Stimulated activated CD4-positive, alpha-beta T cell treated with anti-CD3 and anti-CD28 coated beads, Interleukin-12 subunit alpha, Interleukin-12 subunit beta, amount 100 ng/mL, for 24 hours (primary cell): ENCODE measurements at places on chromosomes 2 and 18.

DNA sequence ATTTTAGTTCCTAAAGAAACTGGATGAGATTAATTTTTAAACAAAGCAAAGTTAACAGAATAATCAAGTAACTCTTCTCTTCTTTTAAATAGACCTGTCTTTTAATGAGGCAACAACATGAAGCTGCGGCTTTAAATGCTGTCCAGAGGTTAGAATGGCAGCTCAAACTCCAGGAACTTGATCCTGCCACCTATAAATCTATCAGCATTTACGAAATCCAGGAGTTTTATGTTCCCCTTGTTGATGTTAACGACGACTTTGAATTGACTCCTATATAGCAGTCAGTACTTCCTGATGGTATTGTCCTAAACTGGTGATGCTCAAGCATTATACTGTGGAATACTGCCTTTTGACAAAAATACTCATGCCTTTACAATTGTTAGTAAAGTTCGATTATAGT lies 53.7 kb upstream of the TWSG1 start:
- DNase-seq = no peak

DNA sequence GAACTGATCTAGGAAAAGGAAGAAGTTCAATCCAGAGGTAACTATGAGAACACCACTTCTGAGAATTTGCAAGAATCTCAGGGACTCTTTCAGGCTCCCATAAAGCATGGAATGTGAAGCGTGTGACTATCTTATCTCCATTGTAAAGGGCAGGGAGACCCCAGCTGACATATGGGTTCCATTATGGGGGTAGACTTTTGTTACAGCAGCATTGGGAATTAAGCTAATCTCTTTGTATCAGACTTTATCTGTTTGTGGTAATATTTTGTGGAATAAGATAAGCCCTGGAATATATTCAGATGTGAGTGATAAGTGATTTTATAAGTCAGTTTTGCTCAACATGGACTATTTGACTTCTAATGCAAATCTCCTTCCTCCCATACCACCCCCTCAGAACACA lies 468.3 kb downstream of the MEIS1 start:
- DNase-seq = no peak

DNA sequence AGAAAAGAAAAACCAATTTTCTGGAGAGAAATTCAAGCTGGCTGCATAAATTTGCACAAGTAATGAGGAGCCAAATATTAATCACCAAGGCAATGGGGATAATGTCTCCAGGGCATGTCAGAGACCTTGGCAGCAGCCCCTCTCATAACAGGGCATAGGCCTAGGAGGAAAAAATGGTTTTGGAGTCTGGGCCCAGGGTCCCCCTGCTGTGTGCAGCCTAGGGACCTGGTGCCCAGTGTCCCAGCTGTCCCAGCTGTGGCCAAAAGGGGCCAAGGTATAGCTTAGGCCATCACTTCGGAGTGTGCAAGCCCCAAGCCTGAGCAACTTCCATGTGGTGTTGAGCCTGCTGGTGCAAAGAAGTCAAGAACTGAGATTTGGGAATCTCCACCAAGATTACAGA lies 57.1 kb downstream of the SCN7A start:
- no peak for DNase-seq

DNA sequence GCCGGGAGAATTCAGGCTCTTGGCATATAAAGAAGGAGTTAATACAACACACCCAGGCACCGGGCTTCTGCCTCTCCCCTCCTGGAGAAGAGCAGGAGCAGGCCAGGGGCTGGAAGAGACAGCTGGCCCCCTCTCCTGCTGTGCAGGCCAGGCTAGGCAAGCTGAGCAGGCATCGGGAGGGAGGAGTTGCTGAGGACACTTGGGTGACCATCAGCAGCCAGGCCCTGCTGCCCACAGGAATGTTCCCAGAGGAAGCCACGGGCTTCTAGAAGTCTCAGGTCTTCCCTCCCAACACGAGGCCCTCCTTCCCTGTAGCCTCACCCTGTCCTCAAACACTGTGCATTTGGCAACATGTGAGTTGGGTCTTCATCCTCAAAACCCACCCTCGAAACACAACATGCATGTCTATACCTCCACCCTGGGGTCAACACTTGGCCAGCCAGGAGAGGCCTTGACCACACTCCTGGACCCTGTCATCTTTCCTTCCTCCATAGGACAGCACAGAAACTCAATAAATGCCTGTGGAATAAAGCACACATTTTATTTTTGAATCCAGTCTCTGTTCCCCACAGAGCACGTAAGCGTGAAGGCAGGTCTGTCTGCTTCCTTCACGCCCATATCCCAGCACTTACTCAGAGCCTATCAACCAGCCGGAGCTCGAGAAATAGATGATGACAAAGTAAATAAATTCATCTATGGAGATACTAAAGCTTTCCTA lies 433.8 kb upstream of the ID2 start:
- DNase-seq = no peak

- DNase-seq = no peak
Observed at GRCh38 chr2:8154270-8154669, 527.6 kb upstream of the ID2 start.

- no peak for DNase-seq
Observed at GRCh38 chr2:218125626-218126080, at the start of gene CXCR2. CXCR2 (plus strand) TSS chr2:218126028; CDS start chr2:218134802, 8,774 bp downstream.

DNA sequence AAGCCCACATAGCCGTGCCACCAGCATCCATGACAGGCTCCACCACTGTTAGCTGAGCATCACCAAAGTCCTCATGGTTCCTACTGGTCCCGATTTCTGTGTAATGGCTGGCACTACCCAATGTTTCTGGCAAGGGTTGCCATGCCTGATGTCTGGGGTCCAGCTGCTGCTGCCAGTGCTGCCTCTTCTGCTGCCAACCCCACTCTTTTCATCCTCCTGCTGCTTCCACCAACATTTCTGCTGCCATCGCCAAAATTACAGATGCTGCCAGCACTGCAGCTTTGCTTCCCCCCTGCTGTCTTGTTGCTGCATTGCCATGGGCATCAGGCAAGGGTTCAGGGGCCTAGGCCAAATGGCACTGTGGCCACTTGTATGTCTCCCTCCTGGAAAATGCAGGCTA lies 152.9 kb downstream of the LRRTM1 start:
- DNase-seq = no peak

DNA sequence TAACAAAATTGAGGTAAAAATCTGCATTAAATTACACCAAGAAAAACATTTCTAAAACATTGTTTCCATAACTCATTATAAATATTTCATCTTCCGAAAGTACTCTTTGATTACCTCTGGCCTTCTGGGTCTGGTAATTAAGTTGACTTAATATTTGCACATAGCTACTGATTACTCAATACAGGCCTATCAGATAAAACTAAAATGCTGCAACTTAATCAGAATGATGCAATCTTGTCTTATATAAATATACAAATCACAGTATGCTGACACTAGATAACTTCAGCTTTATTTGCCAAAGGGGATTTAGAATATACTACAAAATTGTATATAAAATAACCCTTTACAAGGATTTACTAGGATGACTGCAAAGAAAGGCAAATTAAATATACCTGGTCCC lies 49.3 kb downstream of the SLC35F5 start:
- DNase-seq = no peak

GRCh38 chr2:176136374-176137251 lies 7.1 kb downstream of the HOXD8 start:
- DNase-seq = no peak

- no peak for DNase-seq
Observed at GRCh38 chr2:88707003-88707402, 15.5 kb downstream of the RPIA start.

GRCh38 chr18:433298-433697 lies 67.2 kb downstream of the COLEC12 start:
- no peak for DNase-seq

DNA sequence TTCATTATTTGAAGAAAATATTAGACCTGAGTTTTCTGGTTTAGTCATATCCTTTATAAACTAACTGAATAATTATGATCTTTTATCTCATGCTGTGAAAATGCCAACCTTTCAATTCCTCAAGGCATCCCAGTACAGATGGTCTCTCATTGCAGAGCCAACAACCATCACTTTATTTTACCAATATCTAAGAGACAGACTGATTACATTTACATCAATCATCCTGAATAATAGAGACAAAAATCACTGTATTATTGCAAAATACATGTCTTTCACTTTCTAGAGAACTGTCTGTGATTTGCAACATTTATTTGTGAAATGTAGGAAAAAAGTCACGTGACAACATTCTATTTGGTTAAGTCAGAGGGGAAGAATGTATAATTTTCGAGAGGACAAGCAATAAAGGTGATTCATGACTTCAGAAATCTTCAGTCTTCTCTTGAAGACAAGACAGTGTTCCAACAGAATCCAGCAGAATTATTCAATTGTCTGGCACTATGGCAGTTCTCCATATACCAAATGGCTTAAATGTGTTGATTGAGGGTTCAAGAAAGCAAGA lies 503.6 kb upstream of the SYT4 start:
- DNase-seq = no peak

- DNase-seq = no peak
Observed at GRCh38 chr2:144377914-144378313, 142.0 kb downstream of the ZEB2 start.

DNA sequence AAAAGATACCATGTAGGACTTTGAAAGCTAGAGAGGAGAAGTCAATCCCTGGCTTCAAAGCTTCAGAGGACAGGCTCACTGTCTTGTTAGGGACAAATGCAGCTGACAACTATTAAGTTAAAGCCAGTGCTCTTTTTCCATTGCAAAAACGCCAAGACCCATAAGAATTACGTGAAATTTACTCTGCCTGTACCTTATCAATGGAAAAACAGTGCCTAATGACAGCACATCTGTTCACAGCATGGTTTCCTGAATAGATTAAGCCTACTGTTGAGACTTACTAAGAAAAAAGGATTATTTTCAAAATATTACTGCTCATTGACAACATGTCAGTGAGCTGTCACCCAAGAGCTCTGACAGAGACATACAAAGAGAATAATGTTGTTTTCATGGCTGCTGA lies 52.9 kb downstream of the ANKRD12 start:
- no peak for DNase-seq

DNA sequence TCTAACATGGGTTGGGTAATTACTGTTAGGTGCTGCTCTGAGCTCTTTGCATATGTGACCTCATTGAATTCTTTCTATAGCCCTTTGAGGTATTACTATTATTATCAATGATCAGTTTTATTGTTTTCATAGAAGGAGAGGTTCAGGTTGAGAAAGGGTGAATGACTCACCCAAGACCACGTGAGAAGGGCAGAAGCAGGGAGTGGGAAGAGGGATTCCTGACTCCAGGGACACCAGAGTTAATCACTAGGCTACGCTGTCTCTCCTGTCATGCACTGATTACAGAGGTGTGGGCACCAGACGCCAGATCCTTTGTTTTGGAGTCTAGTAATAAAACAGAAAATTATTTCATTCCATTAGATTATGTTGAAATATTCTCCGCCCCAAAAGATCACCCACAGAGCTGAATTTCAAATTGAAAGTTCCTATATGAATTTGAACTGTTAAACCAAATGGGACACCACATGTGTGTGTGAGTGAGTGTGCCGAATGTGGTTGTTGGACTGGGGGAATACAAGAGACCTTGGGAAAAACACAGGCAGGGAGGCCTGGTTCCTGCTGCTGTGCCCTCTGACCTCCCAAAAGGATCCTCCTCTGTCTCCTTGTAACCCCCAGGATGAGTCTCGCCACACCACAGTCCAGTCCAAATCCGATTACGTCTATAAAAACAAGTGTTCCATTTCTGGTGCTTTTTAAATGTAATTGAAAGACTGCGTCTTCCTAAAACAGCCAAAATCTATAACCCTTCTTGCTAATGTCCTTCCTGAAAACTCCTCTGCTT lies 215.4 kb downstream of the ZNF521 start:
- no peak for DNase-seq

GRCh38 chr2:33225350-33225749 lies 251.1 kb upstream of the RASGRP3 start:
- DNase-seq = no peak

- no peak for DNase-seq
Observed at GRCh38 chr2:134636714-134637113, 82.1 kb downstream of the TMEM163 start.

- DNase-seq = no peak
Observed at GRCh38 chr2:67867735-67868134, 195.1 kb downstream of the C1D start.

DNA sequence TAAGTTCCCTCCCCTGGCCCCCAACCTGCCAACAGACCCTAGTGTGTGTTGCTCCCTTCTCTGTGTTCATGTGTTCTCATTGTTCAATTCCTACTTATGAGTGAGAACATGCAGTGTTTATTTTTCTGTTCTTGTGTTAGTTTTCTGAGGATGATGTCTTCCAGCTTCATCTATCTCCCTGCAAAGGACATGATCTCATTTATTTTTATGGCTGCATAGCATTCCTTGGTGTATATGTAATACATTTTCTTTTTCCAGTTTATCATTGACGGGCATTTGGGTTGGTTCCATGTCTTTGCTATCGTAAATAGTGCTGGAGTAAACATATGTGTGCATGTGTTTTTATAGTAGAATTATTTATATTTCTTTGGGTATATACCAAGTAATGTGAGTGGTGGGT lies 602.2 kb downstream of the DSC3 start:
- DNase-seq = no peak

- no peak for DNase-seq
Observed at GRCh38 chr2:102239344-102239743, 52.5 kb downstream of the IL1RL2 start.

- DNase-seq = no peak
Observed at GRCh38 chr2:121690095-121690494, 40.8 kb upstream of the CLASP1 start.

DNA sequence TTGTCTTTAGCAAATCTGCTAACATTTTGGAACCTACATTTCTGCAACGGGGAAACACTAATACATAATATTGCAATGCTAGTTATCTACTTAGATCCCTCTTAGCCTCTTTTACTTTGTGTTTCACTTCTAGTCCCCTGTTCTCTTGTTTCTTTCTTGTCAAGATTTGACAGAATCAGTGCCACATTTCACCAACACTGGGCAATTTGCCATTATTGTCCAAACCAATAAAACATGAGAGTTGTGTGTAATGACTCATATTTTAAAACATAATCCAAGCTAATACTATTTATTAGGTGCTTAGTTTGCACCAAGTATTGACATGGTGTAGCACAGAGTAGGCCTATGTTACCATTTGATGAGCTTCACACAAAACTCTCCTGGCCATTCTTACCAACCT lies 33.7 kb upstream of the ACVR1C start:
- DNase-seq = no peak

- DNase-seq = no peak
Observed at GRCh38 chr2:43319541-43319940, 93.1 kb upstream of the ZFP36L2 start.
